NCI-H1694 treated with DMSO at 0.1 percent for 48 hours (cell line): ENCODE measurements at places on chromosomes 7 and 10.

DNA sequence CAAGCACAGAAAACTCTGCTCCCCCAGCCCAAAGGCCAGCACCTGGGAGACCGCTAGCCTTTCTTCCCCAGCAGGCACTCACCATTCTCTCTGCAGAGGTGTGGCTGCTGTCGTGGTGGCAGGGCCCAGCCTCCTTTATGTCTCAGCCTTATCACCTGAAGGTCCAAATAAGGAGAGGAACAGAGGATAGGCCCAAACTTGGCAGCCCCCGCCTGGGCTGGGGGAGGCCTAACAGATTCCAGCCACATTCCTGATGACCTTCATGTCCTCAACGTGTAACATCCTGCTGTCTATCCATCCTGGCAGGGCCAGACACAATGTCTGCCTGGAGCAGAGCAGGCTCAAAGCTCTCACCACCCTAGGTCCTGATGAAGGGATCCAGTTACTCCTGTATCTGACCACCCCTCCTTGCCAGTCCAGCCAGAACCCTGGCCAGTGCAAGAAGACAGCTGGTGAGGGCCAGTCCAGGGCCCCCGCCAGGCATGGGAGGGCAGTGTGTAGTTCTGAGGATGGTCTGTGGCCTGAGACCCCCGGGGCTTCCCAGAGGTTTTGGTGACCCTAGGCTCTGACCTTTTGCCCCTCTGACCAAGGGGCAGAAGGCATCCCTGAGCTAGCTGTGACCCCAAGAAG, at the start of gene MYL7:
MYL7 (minus strand) TSS at position 112 of the 630 bp plus-strand sequence; CDS start at position 85, 27 bp downstream.
- DNase-seq = no peak

DNA sequence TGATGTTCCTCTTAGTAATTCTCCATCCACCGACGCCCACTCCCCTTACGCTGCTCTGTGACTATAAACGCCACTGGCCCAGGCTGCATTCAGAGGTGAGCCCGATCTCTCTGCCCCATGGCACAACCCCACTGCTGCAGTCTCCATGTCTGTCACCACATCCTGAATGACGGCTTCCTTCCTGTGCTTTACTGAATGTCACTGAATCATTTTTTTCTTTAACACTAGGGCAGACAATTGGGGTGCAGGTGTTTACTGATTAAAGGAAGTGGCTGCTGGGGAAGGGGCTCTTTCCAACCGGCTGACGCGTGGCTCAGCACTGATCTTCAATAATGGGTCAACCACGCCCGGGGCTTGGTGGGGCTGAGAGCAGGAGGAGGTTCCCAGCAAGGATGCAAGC, 208.3 kb downstream of the USP6NL start:
- DNase-seq = no peak

DNA sequence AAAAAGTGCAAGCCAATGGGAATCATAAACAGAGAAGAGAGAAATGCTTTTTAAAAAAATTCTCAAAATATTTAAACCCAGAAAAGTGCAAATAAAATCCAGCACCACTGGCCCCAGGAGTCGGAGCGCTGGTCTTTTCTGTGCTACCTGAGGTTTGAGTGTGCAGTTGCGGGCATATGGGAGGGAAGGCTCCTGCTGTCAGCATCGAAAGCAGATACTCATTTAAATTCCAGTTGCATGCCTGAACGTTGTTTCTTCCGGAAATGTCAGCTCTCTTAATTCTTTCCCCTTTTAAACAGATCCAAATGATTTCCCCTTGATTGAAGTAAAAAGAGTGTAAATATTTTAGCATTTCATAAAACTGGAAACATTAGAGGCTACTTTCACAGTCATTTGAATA, 240.5 kb upstream of the GPR26 start:
- DNase-seq = peak; percentile 2

DNA sequence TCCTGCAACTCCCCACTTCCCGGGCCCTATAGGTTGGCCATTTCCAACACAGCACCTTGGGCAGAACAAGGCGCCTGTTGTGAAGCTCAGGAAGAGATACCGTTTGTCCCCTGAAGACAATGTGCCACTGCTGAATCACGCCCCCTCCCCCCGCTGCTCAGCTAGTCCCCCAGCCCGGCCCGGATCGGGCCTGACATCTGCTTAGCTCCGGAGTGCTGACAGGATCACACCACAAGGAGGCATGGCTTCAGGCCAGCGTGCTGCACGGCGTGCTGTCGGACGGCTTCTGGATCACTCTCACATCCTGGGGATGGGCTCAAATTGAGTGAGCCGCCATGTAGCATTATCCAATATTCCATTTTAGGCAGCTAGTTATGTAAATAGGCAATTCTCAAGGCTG, 62.1 kb upstream of the EFCAB10 start:
- DNase-seq = peak; percentile 95

DNA sequence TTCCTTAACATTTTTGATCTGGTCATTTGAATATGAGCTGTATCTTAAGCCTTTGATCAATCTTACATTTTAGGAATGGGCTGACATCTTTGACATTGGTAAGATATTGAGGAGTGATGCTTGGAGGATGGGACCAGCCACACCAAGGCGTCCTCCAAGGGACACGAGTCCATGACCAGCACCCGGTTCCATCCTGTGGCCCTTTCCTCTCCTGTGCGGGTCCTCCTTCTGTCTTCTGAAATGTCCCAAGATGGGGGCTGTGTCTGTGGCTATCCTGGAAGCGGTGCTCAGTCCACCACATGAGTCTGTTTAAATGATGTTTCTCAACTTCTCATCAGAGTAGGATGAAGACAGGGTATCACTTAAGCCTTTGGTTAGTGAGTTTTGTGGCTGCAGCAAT, 67.3 kb upstream of the SHH start:
- no peak for DNase-seq
